ENCODE measurements at places on chromosomes 6 and 20.

- DNase-seq, result no peak
Measured at GRCh38 chr6:47094241-47094925, 52.3 kb upstream of the ADGRF1 start.

GRCh38 chr6:140601021-140601808 is 1226.8 kb upstream of the CITED2 start:
- no peak for DNase-seq

GRCh38 chr6:83430611-83431544 is at the start of gene ME1:
TSS of gene ME1 (minus strand) at chr6:83431051. CDS start at chr6:83430954, 97 bp downstream.
- no peak for DNase-seq

- DNase-seq, result no peak
Measured at GRCh38 chr20:57465943-57466342, 59.0 kb downstream of the CTCFL start.

GRCh38 chr6:43509142-43509983 is 783 bp downstream of the LRRC73 start:
- no peak for DNase-seq

DNA sequence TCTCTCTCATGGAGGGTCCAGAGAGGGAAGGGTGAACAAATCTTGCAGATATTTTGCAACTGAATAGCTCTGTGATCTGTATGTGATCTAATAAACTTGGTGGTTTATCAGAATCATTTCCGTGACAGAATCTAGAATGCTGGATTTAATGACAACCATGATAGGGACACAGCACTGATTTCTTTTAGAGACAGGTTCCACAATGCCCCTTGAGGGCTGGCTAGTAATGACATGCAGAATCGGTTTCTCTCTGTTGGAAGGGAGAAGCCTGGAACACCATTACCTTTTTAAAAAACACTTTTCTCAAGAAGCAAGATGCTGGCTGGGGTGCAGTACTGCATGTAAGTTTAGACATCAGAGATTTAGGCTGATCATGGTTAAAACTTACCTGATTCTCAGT is 313.4 kb downstream of the CDH26 start:
- DNase-seq, result no peak

GRCh38 chr20:53021934-53022333 is 49.8 kb downstream of the TSHZ2 start:
- DNase-seq, result no peak
